NCI-H446 treated with DMSO at 0.1 percent for 48 hours (cell line): ENCODE measurements at places on chromosomes 6 and 20.

DNA sequence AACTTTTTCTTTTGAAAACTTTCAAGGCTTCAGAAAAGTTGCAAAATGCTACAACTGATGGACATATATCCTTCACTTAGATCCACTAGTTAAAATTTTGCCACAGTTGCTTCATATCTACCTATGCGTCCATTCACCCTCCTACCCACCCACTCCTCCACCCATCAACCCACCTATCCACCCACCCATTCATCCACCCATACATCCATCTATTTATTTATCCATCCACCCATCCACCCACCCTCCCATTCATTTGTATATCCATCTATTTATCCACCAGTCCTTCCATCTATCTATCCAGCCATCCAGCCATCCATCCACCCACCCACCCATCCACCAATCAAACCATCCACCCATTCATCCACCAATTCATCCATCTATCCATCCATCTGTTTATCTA lies 13.6 kb downstream of the BPIFB4 start:
- no peak for DNase-seq

DNA sequence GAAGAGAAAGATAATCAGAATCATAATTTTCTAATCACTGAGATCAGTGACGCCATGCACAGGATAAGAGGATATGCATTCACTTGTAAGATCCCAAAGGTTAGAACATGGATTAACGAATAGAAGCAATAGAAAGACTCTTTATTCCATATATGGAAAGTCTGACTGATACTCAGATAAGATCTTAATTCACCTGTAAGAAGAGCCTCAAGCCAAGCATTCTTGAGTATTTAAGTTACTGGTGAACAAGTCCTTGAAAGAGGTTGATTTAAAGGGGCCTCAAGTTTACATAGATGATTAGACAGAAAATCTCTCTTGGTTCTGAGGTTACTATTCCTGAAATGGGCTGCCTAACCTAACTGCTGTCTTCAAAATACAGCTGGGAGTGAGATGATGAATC lies 53.8 kb upstream of the MTRF1L start:
- no peak for DNase-seq

- DNase-seq: no peak
Observed at GRCh38 chr6:74073429-74073828, 377.4 kb downstream of the CD109 start.

DNA sequence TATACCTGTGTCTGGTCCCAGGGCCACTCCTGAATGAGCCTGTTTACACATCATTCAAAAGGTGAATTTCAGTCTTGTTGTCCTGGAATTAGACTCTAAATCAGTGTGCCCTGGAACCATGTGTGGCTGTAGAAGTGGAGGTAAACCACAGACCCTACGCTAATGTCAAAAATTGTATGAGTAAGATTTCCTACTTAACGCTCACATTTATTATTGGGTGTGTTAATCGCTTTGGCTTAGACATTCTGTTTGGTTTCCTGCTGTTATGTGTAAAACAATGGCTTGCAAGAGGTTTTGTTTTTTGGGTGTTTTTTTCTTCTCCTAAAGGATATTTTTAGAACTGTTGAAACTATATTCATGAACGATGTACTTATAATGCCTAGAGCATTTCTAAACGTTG lies 19.3 kb downstream of the PLCB1 start:
- no peak for DNase-seq

GRCh38 chr20:54625497-54625896 lies 150.1 kb downstream of the DOK5 start:
- DNase-seq: no peak

DNA sequence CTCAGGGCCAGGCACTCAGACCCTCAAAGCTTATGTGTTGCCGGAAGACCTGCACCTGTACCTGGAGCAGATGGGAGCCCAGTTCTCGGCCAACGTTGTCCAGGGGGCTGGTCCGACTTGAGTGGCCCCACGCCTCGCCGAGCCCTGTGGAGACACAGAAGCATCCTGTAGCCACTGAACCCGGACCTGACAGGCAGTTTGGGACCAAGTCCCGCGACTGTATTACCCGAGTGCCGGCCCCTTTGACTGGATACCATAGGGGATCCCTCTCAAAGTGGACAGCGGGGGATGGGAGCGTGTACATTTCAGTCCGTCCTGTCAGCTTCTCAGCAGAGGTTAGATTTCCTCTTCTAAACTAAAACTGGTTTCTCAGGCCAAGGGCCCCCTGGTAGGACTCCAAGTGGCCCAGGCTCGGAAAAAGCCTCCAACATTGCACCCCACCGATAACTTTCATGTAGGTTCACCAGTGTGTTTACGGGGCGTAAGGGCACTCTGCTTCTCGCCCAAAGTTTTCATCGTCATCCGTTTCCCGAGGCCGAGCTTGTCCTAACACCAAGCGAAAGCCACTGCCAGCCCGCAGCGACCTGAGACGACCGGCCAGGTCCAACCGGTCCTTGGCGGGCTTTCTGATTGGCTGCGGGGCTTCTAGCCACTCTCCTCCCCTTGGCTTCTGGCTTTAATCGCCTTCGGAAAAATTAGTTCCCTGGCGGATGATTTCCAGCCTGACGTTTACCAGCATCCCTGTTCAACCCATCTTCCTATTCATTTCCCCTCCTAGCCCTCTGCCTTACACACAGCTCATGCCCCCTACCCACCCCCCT lies 10.8 kb downstream of the SIM1 start:
- no peak for DNase-seq
